Activated CD8-positive, alpha-beta memory T cell treated with anti-CD3 and anti-CD28 coated beads, Interleukin-2, amount 10 ng/mL, durations not matched to agents 7 days and 5 days (primary cell): ENCODE measurements at places on chromosomes 13 and 19. TPM values are rescaled to one million over a fixed set of nuclear protein-coding genes. Genes with fewer than 3 reads are reported as not detected.

Gene C13orf42
- total RNA-seq, result not detected

Gene MEIS3
- total RNA-seq, result not detected

Gene IGFL3
- not detected for total RNA-seq

Gene KCNC3
- 2.3 TPM for total RNA-seq

Gene INSL3
- total RNA-seq, result 2.2 TPM

Gene ZNF667
- 0.52 TPM for total RNA-seq

Gene OR7C1
- not detected for total RNA-seq

GRCh38 chr19:12293777-12294248 lies 870 bp downstream of the ZNF44 start:
- peak; percentile 81 for DNase-seq

GRCh38 chr19:47074621-47075020 lies 26.2 kb upstream of the TMEM160 start:
- DNase-seq, result no peak

GRCh38 chr19:51704626-51705025 lies 11.5 kb downstream of the SPACA6 start:
- DNase-seq, result no peak

DNA sequence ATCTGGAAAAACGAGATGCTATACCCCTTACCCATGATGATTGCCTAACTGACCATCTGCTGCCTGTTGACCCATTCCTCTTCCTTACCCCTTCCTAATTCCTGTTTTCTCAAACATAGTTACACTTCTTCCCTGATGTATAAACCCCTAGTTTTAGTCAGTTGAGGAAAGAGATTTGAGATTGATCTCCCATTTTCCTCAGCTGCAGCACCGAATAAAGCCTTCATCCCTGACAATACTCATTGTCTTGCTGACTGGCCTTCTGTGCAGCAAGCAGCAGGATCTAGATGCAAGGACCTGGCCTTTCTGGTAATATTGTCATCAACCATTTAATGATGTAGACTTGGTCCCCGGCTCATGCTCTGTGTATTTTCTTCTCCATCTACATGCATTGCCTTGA lies 999 bp upstream of the ZNF264 start:
- no peak for DNase-seq

GRCh38 chr19:56637976-56638555 lies 4.9 kb upstream of the SMIM17 start:
- peak; percentile 75 for DNase-seq

DNA sequence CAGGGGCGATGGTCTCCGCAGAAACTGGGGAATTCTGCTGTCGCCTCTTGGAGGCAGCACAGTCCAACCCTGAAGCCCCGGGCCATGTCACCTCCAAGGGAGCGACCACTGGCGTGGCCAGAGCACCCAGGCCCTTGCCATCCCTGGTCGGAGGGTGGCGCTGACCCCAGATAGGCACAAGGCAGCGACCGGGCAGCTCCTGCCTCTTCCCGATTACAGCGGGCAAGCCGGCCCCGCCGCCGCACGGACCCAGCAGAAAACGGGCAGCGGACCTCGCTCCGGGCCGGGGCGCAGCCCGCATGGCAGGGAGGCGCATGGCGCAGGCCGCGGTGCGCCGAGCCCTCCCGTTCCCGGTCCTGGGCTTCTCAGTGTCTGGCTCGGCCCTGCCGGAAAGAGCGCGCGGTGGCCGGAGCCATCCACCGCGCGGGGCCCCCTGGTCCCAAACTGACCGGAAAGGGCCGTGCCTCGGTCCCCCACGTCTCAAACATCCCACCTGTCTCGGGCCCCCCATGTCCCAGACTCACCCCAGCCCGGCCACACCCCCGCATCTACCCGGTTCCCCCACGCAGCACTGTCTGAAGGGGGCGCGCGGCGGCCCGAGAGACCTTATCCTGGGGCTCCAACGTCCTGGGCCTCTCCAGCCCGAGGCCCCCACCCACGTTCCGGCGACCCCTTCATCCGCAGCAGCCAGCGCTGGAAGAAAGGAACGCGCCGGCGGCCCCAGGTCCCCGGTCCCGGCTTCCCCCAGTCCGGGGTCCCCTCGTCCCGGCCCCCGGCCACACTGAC lies 727 bp downstream of the CERS1 start:
- DNase-seq, result no peak

- no peak for DNase-seq
Measured at GRCh38 chr13:113429608-113429985, 23.7 kb downstream of the ADPRHL1 start.

- DNase-seq, result no peak
Measured at GRCh38 chr19:3955688-3956087, 15.2 kb downstream of the DAPK3 start.

- DNase-seq, result no peak
Measured at GRCh38 chr13:38496917-38497316, 147.3 kb downstream of the UFM1 start.

- no peak for DNase-seq
Measured at GRCh38 chr13:43232144-43232872, 208.9 kb downstream of the DNAJC15 start.

GRCh38 chr19:51137792-51138425 lies 4.2 kb upstream of the SIGLEC7 start:
- DNase-seq, result no peak
